ENCODE measurements at places on chromosomes 12 and 14.
A peak's percentile ranks its signal among the peaks of the same experiment; 100 is the strongest.

DNA sequence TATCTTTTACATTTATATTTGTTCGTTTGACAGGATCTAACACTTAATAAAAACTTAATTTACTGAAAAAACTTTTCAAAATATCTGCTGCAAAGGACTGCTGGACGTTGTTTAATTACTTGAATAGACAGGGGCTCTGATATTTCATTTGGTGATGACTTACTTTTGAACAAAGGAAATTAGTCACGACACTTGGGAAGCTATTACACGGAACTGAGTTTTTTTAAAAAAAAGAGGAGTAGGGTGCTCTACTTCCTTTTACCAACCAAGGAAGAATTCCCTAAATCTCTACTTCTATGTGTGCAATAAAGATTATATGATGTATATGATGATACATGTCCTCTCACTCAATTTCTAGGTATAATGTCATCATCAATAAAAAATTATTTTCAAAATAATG, 4.7 kb downstream of the FGD6 start:
- DNase-seq, result no peak

- DNase-seq, result no peak
Observed at GRCh38 chr12:2844786-2845185, 10.0 kb upstream of the NRIP2 start.

- no peak for DNase-seq
Observed at GRCh38 chr12:80183939-80184338, 84.6 kb downstream of the OTOGL start.

GRCh38 chr12:27505761-27506160, 18.2 kb upstream of the PPFIBP1 start:
- no peak for DNase-seq

DNA sequence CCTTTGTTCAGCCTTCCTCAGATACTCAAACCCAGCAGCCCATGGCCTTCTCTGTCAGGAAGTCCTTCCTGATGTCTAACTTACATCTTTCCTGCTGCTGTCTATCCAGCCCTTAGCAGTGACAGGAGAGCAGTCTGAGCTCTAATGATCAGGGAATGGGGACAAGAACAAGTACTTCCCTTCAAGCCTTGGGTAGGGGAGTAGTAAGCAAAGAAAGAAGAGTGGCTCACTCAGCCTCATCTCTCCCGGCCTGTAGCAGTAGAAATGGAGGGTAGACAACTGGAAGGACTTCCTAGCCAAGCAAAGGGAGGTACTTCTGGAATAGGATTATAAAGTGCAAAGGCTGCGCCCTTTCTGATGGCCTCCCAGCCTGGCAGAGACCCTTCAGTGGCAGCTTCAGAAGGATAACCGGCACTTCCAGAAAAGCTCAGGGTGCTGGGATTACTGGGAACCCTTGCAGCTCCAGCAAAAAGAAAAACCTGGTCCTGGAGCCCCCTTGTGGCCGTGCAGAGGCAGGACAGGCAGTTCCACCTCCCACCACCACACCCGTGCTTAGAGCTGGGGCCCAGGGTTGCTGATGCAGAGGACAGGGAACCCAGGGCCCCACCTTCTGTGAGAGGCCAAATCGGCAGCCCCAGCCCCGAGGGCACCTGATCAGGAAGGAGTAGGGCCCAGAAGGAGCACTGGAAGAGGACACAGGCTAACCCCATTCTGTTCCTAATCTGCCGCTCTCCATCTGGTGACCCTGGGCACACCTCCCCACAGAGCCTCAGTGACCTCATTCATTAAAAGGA, 12.4 kb upstream of the SMUG1 start:
- peak; percentile 69 for DNase-seq

GRCh38 chr12:79637093-79637492, 53.7 kb downstream of the PAWR start:
- no peak for DNase-seq

DNA sequence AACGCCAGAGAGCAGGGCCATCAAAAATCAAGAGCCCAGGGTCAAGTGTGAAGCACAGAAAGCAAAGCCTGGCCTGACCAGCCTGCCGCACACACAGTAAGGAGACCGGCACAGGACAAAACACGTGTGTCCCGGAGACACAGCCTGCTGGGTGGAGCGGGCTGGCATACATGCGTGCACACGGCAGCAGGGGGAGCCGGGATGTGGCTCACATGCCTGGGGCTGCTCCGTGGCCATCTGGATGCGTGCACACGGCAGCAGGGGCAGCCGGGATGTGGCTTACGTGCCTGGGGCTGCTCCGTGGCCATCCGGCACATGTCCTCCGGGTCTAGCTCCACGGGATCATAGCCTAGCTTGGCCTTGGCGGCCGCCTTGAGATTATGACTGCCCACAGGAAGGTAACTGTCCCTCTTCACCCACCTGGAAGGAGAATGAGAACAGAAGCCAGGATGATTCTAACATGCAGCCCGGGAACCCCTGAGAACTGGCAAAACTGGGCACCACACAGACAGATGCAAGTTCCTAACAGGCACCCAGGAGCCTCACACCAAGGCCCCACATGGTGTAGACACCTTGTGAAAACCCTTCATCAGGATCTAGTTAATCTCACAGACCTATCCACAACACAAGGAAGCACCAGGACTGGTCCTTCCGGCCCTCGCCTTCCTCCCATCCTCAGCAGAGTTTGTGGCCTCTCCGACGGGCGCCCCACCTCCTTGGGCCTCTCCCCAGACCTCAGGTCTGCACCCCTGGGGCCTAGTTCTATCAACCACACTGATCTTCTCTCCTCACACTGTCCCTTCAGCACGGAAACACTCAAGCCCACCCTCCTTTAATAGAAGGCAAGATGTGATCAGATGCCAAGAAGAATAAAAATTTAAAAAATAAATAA, 13.6 kb downstream of the POLE start:
- DNase-seq, result no peak

DNA sequence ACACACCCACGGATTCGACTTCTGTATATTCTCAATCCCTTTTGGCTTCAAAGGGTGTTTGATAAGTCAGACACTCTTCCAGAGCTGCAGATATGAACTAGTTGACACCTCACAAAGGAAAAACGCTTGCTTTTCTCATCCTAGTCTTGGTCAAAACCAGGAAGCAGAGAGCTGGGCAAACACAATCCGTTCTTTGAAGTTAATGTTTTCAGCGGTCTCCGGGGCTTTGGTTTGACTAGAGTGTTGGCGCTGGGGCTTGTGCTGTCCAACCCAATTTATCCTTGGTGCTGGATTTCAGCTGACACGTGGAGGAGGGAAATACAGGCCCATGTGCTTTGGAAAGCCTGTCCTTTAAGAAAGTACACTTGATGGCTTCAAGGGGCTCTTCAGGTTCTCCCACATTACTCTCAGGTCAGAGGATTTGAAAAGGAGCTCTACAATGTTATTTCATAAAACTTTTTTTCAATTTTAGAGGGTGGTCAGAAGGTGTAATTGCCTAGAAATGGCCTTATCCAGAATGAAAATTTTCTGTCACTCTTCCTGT, 985.8 kb downstream of the VRK1 start:
- no peak for DNase-seq

DNA sequence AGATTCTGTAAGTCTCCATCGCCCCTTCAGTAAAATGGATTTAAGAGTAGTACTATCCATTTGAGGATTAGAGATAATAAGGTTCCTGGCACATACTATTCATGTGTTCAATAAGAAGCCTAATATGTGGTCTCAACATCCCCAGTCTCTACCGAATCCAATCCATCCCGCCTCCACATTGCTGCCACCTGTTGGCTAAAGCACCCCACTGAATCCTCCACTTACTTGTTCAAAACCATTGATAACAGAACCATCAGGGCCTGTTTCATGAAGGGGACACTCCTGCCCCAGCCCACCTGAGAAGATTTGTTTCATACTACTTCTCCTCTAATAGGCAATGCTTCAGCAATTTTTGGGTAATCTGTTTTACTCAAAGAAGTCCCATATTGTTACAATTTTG, 147.5 kb downstream of the SLC2A13 start:
- DNase-seq, result no peak

DNA sequence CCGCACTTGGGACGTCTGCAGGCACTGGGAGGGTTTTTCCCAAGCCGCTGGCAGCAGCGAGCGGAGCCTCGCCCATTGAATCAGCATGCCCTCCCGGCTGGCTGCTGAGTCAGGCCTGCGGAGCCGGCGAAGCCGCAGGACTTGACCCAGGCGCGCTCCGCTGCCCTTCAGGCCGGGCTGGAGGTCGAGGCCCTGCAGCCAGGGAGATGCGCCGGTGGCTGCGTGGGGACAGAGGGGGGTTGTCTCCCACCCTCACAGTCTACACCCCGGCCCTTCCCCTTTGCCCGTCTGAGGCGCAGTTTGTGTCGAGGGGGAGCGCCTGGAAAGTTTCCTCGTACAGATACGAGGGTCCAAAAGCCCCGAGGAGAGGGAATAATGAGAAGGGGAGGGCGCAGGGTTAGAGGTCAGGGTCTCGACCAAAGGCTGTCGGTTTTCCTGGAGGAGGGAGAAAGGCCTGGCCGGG, 759 bp upstream of the KLC1 start:
- DNase-seq, result no peak

GRCh38 chr12:84464616-84465015, 448.0 kb downstream of the SLC6A15 start:
- DNase-seq, result no peak

- no peak for DNase-seq
Observed at GRCh38 chr12:62705846-62706245, 229.1 kb downstream of the PPM1H start.
